ENCODE measurements at places on chromosomes 2 and 18.

GRCh38 chr2:130251535-130251872 is 53.3 kb upstream of the TUBA3E start:
- no peak for DNase-seq

DNA sequence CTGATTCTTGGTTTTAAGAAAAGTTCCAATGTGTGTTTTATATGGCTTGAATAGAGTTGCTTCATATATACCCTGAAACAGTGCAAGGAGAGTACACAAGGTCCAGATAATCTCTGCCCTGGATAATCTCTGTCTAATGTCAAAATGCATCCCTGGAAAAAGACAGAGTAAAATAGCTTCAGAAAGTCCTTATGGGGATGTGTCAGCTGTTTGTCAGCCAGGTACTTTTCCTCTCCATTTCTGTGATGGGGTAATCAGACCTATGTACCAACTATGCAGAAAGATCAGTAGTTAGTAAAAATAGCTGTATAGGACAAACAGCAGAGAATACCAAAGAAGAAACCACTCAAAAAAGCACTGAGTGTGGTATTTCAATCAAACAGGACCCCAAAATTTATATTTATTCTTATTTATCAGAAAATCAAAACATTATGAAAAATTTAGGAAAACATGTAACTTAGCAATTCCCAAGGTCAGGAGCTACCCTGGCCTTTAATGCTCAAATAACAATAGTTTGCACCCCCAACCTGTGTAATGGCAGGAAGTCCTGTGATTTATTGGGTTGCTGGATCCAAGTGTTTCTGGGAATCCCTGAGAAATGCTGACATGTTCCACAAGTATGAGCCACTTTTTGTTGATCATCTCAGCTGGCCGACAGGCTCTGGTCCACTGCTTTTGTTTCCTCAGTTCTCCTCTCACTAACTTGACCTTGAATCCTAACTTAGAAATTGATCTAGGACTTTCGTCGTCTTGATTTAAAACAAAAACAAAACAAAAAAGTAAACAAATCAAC is 69.6 kb downstream of the MDH1 start:
- no peak for DNase-seq

DNA sequence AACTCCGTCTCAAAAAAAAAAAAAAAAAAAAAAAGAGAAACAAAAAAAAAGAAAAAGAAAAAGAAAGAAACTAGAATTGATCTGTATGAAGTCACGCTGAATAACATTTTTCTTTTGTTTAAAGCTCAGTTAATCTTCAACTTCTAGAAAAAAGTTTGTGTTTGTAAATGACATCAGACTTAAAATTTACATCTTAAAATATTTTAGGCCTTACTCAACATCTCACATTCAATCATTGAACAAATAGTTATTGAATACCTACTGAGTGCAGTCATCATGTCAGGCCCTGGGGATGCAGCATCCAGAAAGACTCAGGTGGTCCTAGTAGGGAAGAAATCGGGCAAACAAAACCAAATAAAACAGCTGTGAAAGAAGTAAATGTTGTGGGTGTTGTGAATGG is 292.3 kb upstream of the FANCL start:
- DNase-seq, result no peak

DNA sequence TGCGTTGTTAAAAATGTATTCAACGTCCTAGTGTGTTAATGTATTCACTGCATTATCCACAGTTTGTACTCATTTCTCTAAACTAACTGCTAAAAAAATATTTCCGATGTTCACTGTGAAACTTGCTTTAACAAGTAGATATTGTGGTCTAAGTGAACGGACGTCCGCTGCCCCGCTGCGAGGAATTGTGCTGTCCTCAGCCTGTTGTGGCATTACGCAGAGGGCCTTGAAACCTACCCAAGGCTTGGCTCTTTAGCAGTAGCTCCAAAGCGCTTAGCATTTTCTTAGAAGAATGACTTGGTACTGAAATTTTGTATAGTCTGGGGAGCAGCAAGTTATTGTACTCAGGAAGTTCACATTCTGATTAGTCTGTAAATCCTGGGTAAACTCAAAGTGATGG is 136.5 kb upstream of the SP5 start:
- DNase-seq, result no peak

- DNase-seq, result no peak
These were observed 132.3 kb upstream of the DLX2 start for GRCh38 chr2:172234716-172235691.

DNA sequence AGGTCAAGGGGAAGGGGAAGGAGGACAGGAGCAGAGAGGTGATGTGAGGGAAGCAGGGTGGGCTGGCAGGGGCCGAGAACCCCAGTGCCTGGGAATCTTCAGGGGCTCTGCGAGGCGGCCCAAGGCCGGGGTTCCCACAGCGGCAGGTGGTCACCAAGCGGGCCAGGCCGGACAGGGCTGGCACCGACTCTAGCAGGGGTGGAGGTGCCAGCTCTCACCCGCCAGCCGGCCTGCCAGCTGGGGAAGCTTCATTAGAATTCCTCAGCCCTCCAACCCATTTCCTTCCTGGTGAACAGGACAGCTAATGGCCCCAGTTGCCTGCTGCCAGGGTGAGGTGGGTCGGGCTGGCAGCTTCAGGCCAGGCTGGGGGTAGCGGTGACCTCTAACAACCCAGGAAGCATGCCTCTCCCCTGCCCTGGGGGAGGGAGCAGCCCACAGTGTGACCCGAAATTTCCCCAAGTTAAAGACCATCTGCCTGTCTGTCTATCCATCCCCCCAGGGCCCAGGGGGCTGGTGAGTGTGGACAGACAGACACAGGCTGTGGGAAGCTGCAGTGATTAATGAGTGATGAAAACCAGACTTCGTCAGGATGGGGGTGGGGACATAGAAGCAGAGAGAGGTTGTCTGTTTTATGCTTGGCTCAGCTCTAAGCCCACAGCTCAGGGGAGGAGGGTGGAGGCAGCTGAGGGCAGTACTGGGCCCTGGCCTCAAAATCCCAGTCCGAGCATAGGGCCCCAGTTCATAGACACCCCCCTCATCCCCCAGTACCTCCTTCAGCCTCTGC is 144.1 kb downstream of the ZFP36L2 start:
- DNase-seq, result no peak

GRCh38 chr2:143545949-143546255 is 416.7 kb downstream of the ARHGAP15 start:
- no peak for DNase-seq

GRCh38 chr2:120368086-120368485 is 22.1 kb downstream of the INHBB start:
- DNase-seq, result no peak

GRCh38 chr2:20186078-20186854 is 38.7 kb downstream of the SDC1 start:
- no peak for DNase-seq

- peak; percentile 65 for DNase-seq
These were observed 1.1 kb downstream of the HK2 start for GRCh38 chr2:74834792-74835755.

DNA sequence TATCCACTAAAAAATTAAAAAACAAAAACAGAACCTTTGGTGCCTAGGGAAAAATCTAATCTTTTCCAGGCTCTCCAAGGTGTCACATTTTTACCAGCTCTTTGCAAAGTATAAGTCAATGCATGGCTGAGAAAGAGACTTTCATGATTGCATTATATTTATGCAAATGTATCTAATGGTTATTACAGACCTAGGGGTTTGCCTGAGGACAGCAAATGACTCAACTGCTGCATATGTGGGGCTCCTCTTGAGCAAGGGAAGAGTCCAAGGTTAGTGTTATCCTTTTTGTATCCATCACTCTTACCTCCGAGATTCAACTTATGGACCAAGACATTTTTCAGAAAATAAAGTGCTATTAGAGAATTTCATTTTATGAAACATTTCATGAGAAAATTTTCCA is 33.9 kb upstream of the RMP24 start:
- DNase-seq, result no peak

- DNase-seq, result no peak
These were observed 80.7 kb downstream of the CYRIA start for GRCh38 chr2:16584824-16585540.

GRCh38 chr2:127423880-127424279 is 5.7 kb downstream of the PROC start:
- no peak for DNase-seq

GRCh38 chr18:7661207-7661606 is 94.1 kb downstream of the PTPRM start:
- no peak for DNase-seq

DNA sequence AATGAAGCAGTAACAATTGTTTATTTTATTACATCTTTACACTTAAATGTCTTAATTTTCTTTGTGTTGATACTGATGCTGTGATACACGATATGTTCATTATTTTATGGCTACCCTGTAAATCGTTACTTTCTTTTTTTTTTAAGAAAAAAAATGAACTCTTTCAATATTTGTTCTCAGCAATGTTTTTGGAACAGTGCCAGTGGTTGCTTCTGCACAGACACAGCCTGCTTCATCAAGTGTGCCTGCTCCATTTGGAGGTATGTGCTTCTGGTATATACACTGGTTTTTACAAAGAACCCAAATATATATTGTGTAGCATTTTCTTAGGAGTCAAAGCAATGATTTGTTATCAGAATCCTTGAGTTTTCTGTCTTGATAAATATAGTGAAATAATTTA is 62.2 kb upstream of the SCYGR2 start:
- no peak for DNase-seq

DNA sequence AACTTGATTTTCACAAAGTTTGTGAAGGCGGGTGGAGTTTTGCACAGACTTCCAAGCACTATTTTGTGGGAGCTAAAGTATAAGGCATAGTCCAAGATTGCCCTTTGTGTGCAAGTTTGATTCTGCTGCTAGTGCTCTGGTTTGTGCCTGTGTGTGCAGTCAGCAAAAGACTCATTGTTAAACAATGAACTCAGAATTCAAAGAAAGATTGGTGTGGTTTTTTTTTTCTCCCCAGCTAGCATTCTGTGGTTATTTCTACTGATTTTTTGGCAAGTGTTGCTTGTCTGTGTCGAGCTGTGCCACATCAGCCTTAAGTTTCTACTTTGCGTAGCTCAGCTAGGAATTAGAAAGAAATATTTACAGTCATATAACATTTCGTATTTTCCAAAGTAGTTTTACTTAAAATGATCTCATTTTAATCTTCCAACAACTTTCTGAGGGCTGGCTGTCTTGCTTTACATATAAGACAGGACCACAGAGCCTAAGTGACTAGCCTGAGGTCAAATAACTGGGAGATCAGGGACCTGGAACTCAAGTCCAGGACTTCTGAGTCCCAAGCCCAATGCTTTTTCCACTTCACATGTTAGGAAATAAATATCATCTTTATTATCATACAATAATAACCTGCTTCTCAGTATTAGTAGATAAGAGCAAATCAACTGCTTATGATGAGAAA is 69.8 kb downstream of the BABAM2 start:
- no peak for DNase-seq

DNA sequence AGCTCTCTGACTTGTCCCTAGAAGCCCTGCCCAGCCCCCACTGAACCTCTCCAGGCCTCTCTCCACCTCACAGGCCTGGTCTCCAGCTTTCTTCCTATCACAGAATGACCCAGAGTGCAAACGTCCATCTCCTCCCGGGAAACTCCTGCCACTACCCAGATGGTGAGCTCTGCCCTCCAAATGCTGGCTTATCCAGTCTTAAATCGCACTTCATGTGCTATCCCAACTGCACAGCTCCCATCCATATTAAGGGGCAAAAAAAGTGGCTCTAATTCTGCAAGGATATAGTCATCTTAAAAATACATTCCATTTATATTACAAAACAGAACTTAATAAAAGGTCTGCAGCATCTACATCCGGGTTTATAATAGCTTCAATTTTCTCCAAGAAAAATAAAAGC is 70.8 kb upstream of the CDC42EP3 start:
- no peak for DNase-seq

DNA sequence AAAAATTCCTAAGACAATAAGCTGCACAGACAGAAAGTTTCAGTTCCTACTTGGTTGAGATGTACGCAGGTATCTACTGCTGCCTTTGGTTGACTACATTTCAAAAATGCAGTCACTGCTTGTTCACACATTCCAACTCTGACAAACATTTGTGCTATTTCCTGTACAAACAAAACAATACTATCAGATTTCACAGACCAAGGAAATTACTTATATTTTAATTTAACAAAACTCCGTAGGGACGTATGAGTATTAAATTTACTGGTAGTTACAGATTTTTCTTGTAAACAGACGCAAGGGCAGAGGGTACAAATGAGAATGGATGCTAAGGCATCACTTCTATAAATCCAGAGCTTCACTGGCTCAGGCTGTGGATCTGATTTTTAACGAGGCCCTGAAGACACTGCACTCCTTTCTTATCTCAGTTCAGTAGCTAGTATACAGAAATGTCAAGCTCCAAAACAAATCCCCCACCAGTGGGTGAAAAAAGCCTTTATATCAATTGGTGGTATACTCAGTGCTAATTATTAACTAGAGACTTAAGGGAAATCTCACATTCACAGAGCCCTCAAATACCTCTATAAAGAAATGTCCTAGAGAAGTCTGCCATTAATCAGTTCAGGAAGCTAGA is 31.7 kb upstream of the TTC32 start:
- DNase-seq, result no peak

- no peak for DNase-seq
These were observed 66.2 kb downstream of the RTP5 start for GRCh38 chr2:241935774-241936173.

DNA sequence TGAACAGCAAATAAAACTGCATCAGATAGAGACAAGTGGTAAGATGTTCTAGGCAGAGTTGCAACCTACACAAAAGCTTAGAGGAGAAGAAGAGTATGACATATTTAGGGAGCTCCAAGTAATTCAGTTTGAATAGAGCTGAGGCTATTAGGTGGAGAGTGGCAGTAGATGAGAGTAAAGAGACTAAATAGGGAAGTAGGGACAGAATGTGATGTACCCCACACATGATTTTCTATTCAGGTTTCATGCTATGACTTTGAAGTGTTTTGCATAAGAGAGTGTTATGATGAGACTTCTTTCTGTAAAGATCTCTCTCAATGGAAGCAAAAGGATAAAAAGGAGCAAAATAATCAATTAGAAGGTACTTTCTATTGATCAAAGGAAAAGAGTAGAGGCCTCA is 206.8 kb upstream of the ERBB4 start:
- no peak for DNase-seq

DNA sequence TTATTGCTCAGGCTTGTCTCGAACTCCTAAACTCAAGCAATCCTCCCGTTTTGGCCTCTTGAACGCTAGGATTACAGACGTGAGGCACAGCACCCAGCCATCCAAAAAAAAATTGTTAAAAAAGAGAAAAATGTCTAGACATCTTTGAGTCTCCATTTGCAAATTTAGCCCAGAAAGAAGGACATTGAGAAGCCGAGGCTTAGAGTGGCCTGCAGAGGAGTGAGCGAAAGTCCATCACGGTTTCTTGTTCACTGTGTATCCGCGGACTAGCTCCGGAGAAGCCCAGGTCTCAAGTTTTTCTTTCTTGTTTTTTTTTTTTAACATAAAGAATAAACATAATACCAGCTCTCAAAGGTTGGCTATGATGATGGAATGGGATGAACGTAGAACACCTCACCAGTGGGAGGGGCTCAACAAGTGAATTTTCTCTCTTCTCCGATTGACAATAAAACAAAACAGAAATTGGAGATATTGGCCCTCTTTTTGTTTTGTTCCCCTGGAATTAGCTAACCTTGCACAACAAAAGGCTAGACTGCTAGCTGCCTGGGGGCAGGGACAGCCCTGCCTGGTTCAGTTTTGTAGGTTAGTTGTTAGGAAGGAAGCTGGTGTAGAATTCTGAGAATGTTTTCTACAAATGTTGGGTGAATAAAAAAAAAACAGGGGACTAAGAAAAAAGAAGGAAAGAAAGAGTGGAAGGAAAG is 163.4 kb downstream of the MYCN start:
- DNase-seq, result no peak

- DNase-seq, result no peak
These were observed 77.4 kb downstream of the INHBB start for GRCh38 chr2:120423167-120423943.

- DNase-seq, result no peak
These were observed 18.2 kb downstream of the KIDINS220 start for GRCh38 chr2:8819194-8819593.

GRCh38 chr2:2026252-2026831 is 282.0 kb upstream of the PXDN start:
- no peak for DNase-seq
